ENCODE measurements at places on chromosomes 2 and 18.

GRCh38 chr2:197278799-197279763 lies 31.5 kb downstream of the ANKRD44 start:
- DNase-seq: no peak

- DNase-seq: no peak
These were observed 262.8 kb upstream of the PARD3B start for GRCh38 chr2:204282525-204282924.

DNA sequence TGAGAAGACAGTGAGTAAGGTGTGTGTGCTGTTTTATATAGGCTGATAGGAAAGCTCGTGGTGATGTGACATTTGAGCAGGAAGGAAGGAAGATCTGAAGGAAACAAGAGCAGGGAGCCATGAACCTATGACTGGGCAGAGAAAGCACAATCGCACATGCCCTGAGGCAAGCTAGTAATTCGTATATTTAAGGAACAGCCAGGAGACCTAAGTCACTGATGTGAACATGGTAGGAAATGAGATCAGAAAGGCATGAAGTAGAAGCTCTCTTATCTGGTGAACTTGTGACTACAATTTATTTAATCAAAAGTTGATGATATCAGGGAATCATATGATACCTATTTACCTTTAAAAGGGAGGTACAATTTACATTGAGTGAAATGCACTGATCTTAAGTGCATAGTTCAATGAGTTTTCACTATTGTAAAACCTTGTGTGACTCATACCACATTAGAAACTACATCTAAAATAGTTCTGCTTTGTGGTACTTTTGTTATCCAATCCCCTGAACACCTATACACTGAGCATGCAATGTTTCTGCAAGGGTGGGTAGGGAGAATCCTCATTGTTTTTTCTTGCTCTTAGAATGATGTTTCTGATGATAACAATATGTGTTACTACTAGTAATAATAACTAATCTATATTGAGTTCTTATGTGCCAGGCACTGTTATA lies 67.5 kb downstream of the GALNT13 start:
- DNase-seq: no peak

- DNase-seq: no peak
These were observed 36.1 kb downstream of the POMC start for GRCh38 chr2:25132299-25132635.

DNA sequence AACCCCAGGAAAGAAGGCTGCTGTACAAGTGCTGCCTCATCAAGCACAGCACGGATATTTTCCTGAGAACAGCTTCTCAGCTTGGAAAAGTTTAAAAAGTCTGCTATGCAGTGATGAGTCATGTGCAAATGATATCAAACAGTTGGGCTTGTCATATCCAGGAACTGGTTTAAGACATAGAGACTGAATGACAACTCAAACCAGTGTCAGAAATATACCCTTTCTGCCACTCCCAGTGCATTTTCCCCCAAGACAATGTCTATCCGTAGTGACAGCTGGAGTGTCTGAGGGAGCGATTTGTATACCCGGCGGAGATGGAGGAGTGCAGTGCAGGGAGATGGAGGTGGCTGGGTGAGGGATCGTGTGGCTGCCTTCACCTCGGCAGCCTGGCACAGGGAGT lies 28.2 kb downstream of the SOX11 start:
- DNase-seq: no peak

DNA sequence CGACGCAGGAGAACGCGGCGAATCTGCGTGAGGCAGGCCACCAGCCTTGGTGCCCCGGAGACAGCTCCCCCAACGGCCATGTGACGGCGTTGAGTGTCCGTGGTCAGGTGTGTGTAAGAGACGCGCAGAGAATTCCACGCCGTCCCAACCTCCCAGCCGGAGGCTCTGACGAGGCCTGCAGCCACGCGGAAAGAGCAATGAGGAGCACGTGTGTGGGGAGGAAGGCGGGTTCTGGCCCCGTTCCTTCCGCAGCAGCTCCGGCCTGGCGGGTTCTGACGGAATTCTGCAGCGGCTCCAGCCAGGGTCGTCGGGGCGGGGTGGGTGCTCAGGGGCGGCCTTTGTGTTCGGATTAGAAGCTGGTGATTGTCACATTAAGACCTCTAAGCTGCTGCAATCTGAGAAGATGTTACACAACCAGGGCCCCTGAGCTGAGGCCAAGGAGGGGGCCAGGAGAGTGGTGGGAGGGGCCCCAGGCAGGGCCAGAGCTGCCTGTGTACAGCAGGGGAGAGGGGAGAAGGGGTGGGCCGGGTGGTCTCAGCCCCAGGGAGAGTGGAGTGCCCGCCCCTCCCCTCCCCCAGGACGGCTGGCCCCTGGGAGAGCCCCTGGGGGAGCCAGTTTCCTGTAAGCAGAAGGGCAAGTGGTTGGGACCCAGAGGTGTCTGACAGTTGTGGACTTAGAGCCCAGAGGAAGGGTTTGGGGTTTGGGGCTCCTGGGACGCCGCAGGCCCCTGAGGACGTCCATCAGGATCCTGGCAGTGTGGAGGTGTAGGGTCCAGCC lies 5.1 kb upstream of the GAL3ST2 start:
- peak; percentile 55 for DNase-seq

GRCh38 chr2:38835990-38836389 lies 39.7 kb downstream of the DHX57 start:
- no peak for DNase-seq

- DNase-seq: no peak
These were observed 40.3 kb downstream of the NRXN1 start for GRCh38 chr2:50991602-50992001.

DNA sequence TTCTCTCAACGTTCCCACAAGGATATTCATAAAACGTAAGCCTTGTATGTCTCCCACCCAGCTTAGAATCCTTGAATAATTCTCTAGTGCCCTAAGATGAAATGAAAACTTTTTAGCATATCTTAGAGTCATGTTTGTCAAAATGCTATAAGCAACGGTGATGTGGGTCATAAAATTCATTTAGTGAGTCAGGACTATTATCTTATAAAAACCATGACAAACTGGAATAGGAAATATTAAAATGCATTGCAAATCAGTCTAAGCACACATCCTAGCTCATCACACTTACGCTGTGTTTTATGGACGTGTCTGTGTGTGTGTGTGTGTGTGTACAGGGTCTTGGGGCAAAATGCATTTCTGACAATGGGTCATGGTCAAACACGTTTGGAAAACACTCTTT lies 119.9 kb upstream of the ST6GAL2 start:
- no peak for DNase-seq

DNA sequence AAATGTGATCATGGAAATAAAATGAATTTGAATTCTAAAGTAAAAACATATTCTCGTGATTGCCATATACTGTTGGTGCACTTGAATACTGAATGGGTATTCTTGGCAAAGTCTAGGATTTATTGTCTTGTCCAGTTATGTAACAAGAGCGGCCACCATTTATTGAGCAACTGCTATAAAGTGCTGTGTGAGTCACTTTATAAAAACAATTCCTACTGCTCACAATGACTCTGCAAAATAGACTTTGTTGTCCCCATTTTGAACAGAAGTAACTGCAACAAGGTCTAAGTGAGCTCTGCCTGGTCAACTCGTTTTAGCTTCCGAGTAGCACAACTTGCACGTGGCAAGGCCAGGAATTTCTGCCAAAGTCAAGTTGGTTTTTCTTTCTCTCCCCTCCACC lies 995.6 kb upstream of the FANCL start:
- DNase-seq: no peak

- no peak for DNase-seq
These were observed 40.6 kb downstream of the UBXN4 start for GRCh38 chr2:135782231-135782630.

DNA sequence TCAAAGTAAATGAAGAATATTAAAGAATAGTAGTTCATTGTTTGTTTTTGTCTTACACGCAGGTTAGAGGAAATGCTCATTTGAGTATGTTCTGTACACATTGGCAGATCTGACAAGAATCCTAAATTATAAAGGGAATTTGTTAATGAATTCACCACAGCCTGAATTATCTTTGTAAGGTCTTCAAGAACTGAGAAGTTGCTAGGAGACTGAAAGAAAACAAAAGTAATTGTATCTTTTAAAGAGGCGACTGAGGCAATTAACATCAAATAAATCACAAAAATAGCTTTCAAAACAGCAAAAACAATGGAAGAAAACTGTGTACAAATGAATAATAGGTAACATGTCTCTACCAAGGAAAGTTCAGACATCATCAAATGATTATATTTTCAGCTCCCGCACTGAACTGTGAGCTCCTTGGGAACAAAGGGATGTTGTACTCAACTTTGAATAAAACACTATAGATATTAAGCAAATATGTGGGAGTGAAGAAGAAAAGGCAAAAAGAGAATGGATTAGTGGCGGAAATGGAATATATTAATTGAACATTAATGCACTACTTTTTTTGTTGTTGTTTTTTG lies 51.7 kb upstream of the ATIC start:
- DNase-seq: no peak

- no peak for DNase-seq
These were observed 14.9 kb downstream of the ITGA6 start for GRCh38 chr2:172442072-172442895.

DNA sequence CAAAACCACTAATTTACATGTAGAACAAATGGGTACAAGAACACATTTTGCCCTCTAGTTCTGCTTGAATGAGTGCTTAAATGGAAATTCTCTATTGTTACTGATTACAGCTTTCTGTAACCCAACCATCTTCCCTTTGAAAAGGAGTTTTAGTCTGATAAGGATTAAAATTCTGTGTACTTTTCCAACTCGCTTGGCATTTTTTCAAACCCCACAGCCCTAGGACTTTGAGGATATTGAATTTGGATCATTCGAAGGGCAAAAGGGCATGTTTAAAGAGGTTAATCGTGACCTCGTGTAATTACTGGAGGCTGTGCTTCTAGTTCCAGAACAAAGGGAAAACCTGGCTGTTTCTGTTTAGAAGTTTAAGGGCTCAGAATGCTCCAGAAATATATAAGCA lies 432.3 kb downstream of the PID1 start:
- no peak for DNase-seq

DNA sequence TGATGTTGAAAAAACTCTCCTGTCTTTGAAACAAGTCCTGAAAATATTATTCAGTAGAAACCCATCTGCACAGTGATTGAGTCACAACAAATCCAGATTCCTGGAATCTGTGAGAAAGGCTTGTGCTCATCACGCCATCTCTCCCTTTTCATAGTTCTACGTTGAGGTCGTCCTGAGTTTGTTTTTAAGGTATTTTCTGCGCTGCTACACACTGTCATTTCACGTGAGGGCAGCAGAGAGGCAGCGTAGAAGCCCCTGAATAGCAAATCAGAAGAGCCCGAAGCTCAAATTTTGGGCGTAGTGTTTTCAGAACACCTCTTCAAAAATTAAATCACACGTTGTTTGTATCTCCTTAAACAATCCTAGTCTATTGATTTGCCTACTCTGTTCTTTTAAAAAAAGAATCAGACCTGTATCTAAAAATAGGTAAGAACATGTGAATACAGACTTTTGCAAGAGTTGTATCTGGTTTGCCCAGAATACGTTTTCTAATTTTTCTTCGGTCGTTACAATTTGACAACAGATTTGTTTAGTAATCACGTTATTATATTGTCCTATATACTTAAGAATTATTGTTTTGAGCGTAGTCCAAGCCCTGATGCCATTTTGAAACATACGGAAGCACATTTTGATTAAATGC lies 61.6 kb upstream of the SLC38A11 start:
- DNase-seq: no peak

GRCh38 chr2:224778474-224778877 lies 62.3 kb upstream of the CCDC195 start:
- no peak for DNase-seq

DNA sequence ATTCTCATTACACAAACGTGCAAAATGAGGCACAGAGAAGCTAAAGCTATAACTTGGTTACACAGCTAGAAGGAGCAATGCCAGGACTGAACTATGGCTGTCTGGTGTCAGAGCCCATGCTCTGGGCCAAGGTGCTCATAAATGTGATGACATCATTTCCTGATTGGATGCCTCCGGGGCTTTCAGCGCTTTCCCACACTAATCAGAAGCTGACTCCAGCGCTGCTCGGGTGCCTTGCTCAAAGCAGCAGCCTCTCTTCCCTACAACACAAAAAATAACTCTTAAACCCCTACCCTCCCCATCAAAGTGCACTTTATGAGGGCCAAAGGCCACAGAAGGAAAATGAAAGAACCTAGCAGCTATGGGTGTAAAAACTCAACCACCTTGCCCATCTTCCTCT lies 90.7 kb downstream of the STK39 start:
- peak; percentile 48 for DNase-seq

DNA sequence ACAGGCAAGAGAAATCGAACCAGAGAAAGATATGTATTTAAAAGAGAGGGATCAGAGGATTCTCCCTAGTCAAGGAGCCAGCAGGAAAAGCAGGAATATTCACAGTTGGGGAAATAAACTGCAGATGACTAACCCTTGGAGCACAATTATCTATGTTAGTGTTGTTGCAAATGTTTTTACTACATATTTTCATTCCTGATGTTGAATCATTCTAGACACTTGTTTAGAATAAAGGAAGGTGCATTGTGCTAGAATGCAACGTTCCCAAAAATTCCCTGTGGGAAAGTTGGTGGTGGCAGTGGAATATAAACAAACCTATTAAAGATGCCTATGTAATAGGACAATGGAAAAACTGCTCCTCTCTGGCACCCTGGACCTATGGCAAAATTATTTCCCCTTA lies 63.3 kb downstream of the DTNA start:
- no peak for DNase-seq

DNA sequence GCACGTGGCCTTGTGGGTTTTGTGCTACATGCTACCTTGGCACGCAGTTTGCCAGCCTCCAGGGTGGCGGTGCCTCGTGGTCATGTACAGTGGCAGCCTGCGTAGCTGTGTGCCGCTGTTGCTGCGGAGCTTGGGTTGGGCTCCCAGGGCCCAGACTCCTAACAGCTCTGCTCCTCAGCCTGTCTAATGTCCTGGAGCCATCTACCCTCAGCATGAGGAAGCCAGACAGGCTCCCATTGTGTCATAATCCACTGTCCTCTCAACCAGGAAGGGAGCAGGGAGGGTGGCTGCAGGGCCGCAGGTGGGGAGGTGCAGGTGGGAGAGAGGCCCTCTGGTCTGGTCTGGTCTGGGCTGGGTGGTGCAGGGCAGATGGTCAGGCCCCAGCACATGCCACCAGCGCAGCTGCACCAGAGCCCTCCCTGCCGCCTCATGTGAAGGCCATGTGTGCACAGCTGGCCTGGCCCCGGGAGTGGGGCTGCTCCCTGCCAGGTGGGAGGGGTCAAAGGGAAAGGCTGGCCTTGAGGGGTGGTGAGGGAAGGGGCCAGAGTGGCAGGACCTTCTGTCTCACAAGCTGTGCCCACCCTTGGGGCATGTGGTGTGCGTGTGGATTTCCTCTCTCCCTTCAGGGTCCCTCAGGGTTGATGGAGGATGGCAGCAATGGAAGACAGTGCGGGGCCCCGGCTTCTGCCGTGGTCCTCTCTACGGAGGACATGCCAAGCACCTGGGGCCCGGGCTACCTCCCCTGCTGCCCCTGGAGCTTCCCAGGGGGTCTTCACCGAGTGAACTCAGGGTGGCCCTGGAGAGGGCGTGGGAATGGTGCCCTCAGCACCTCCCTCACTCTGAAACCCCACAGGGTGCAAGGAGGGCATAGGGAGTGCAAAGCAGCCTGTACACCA lies 4.8 kb downstream of the ATOH8 start:
- peak; percentile 64 for DNase-seq

DNA sequence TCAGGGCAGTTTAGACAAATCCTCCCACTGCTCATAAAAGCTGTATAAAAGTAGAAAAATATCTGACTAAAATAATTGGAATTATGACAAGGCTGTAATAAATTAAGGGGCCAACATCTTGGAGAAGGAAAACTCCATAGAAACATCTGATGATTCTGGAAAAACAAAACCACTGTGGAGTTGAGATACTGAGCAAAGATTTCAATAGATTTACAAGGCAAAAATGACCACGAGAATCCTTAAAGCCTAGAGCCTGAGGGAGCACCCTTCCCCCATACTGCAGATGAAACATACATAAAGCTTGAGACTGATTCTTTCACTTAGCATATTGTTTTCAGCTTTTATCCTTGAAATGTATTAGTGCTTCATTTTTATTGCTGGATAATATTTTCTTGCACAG lies 286.4 kb upstream of the MMADHC start:
- no peak for DNase-seq
